Caco-2 (cell line): ENCODE measurements at places on chromosomes 11 and 22. TPM values are rescaled to one million over a fixed set of nuclear protein-coding genes. Genes with fewer than 3 reads are reported as not detected.

The FOLR1 gene
- total RNA-seq: 65.9 and 93.4 TPM in 2 replicates

The INPPL1 gene
- total RNA-seq: 393 and 396 TPM in 2 replicates

The MPZL3 gene
- 29.6 and 31.8 TPM in 2 replicates for total RNA-seq

The MS4A4A gene
- total RNA-seq: not detected in 2 replicates

The MS4A7 gene
- not detected in 2 replicates for total RNA-seq

The GAB4 gene
- not detected in 2 replicates for total RNA-seq

The HORMAD2 gene
- total RNA-seq: 2.4 and 3.1 TPM in 2 replicates

The TAF1D gene
- 354 and 376 TPM in 2 replicates for total RNA-seq

The TIRAP gene
- 25.1 and 27.8 TPM in 2 replicates for total RNA-seq

The PHOX2A gene
- total RNA-seq: not detected in 2 replicates

The HTR3B gene
- not detected in 2 replicates for total RNA-seq

The TBX1 gene
- total RNA-seq: 4.2 and 5.3 TPM in 2 replicates

The KCNJ4 gene
- total RNA-seq: 0.14 and 0.27 TPM in 2 replicates

The MYOD1 gene
- not detected in 2 replicates for total RNA-seq

The FLRT1 gene
- total RNA-seq: 0.14 and 0.39 TPM in 2 replicates

The DGCR6 gene
- total RNA-seq: 3.8 and 5.9 TPM in 2 replicates

The ZNF195 gene
- 51.2 and 57.5 TPM in 2 replicates for total RNA-seq

The SH3BP1 gene
- 19.8 and 20.7 TPM in 2 replicates for total RNA-seq

The GALNT18 gene
- 0.43 and 0.97 TPM in 2 replicates for total RNA-seq

The TMEM121B gene
- total RNA-seq: 0.49 and 0.82 TPM in 2 replicates

The MUC15 gene
- total RNA-seq: 0.63 and 0.70 TPM in 2 replicates

The NLRP14 gene
- total RNA-seq: not detected in 2 replicates

The GAB2 gene
- 58.6 and 67.3 TPM in 2 replicates for total RNA-seq

The MAPK8IP1 gene
- 8.2 and 8.5 TPM in 2 replicates for total RNA-seq

The MTMR2 gene
- total RNA-seq: 75.2 and 76.4 TPM in 2 replicates

The KCNJ11 gene
- 2.3 and 3.4 TPM in 2 replicates for total RNA-seq

The IFITM2 gene
- 7.0 and 7.3 TPM in 2 replicates for total RNA-seq

The FOXRED1 gene
- 91.7 and 94.3 TPM in 2 replicates for total RNA-seq
